ENCODE measurements at places on chromosomes 1 and 21.
A peak's percentile ranks its signal among the peaks of the same experiment; 100 is the strongest.

GRCh38 chr1:96049759-96050409 is 671.7 kb upstream of the PTBP2 start:
- no peaks in the 10 kb centered on the region for H3K27me3 ChIP-seq
- no peak overlapping the region for H3K4me3 ChIP-seq
- H3K27ac ChIP-seq: no peak overlapping the region
- H3K36me3 ChIP-seq: no peaks in the 10 kb centered on the region
- DNase-seq: no peak

- no peaks in the 10 kb centered on the region for H3K4me1 ChIP-seq
- H3K27ac ChIP-seq: no peak overlapping the region
- DNase-seq: no peak
- H3K4me3 ChIP-seq: no peak overlapping the region
These were observed 12.4 kb downstream of the MOV10 start for GRCh38 chr1:112686835-112687234.

DNA sequence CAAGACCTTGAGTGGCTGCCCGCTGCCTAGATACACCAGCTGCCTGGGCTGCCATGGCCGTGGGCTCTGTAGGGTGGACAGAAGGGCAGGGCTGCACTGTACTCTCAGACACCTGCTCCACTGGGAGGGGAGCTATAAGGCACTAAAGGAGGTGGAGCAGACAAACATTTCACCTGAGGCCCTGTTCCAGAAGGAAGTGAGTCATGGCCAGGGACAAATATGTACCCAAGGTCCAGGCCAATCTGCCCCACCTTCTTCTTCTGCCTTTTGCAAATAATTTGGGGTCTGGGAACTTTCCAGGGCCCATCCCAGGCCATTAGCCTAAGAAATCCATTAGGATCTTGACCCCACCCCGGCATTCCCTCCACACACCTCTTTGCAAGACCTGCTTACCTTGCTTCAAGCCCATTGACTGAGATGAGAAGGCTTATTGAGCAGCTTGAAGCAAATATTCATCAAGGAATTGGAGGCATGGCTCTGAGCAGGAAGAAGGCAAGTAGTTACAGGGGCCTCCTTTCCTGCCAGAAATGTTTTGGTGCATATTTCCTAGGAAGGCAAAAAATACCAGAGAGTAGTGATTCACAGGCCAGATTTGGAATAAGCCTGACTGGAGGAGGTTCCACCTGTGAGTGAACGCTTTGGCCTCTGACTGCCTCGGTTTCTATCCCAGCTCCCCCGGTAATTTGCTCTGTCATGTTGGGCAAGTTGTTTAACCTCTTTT is at the start of gene CAPN8:
TSS of gene CAPN8 (minus strand) at position 110 of the 721 bp plus-strand sequence. CDS start at position 55, 55 bp downstream.
- H3K4me3 ChIP-seq: no peak within 1 kb of the TSS
- no peaks in the 10 kb centered on the region for H3K27me3 ChIP-seq
- H3K27ac ChIP-seq: no peak within 1 kb of the TSS
- H3K36me3 ChIP-seq: no peaks in the 10 kb centered on the region

DNA sequence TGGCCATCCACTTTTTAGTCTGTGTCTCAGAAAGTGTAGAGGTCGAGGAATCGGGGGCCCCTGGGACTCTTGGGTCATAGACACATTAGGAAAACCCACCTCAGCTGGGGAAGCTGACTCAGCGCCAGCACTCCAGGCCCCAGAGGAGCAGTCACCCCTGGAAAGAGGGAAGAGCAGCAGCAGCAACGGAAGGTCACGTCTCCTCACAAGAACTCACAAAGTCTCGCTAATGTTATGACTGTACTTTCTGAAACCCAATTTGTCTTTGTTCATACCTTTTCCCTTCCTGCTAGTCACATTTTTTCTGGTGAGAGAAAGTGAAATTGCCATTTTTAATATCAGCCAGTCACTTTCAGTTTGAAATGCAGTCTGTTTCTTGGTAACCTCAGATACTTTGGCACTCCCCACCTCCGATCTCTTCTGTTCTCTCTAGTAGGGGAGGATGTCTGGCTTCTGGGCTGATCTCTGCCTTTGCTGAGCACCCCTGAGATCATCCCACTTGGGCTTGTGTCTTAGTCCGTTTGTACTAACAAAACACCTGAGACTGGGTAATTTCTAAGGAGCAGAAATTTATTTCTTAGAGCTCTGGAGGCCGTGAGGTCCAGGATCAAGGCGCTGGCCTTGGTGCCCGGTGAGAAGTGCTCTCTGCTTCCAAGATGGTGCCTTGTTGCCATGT is 6.0 kb upstream of the NLRP3 start:
- no peak for DNase-seq
- H3K4me3 ChIP-seq: peak overlapping the region; percentile 40
- H3K27ac ChIP-seq: peak overlapping the region; percentile 55
- H3K27me3 ChIP-seq: no peaks in the 10 kb centered on the region

DNA sequence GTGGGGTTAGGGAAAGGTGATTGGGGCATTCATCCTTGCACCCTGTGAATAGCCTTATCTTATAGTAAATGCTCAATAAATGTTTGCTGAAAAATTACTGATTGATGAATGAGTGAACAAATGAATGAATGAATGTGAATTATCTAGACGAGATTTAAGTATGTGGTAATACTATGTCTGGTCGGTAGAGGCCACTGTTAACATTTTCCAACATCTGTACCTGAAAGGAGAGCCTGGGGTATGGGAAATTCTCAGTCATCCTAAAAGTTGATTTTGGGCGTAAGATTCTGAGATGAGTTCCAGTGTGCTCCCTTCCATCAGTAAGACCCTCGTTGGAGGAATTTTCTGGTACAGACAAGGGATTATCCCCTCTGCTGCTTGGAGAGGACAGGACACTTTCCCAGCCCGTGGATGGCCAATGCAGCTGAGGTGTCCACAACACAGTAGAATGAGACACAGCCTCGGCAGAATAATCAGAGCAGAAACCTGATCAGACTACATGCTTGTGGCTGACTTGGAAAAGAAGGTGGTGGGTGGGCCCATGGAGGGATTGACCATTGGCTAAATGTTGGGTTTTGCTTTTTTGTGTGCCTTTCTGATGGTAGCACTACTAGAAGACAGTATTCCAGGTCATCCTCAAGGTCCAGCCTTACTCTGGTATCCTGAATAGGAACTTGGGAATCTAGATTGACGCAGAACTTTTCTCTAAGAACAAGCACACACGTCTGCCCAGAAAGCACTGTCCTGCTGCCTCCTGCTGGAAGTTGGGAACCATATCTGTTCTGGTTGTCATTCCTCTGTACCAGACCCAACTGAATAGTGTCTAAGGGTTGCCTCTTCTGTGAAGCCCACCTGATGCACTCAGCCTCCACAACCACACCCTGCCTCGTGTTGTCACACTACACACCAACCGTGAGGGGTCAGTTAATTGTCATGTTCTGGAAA is 262.0 kb downstream of the TNR start:
- H3K27ac ChIP-seq: no peak overlapping the region
- H3K4me3 ChIP-seq: no peak overlapping the region
- no peaks in the 10 kb centered on the region for H3K4me1 ChIP-seq
- no peaks in the 10 kb centered on the region for H3K27me3 ChIP-seq

GRCh38 chr1:47938520-47938919 is 58.7 kb downstream of the TRABD2B start:
- no peak for DNase-seq
- no peak overlapping the region for H3K27ac ChIP-seq
- H3K36me3 ChIP-seq: no peaks in the 10 kb centered on the region
- peaks cover 3% of the 10 kb centered on the region for H3K27me3 ChIP-seq
- H3K4me1 ChIP-seq: no peaks in the 10 kb centered on the region
- H3K4me3 ChIP-seq: no peak overlapping the region

DNA sequence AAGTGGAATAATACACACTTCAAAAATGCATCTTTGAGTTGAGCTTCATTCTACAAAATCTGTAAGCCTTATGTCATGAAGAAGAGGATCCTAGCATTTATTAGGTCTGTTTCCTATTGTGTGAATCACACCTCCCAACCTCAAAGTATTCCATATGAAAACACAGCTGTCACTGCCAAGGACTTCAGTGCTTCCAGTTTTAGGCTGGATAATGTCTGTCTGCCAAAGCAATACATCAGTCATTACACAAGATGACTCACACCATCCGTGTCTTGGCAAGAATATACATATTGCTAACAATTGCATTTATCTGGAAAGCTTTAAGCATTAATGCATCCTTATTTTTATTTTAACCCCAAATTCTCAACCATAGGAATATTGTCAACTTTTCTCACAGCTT is 125.7 kb upstream of the TMPRSS15 start:
- no peak overlapping the region for H3K4me3 ChIP-seq
- no peak for DNase-seq
- no peaks in the 10 kb centered on the region for H3K36me3 ChIP-seq

GRCh38 chr1:63129184-63129583 is 193.2 kb upstream of the FOXD3 start:
- DNase-seq: no peak
- H3K27ac ChIP-seq: no peak overlapping the region
- H3K27me3 ChIP-seq: no peaks in the 10 kb centered on the region
- H3K4me3 ChIP-seq: no peak overlapping the region
- no peaks in the 10 kb centered on the region for H3K36me3 ChIP-seq
- H3K4me1 ChIP-seq: no peaks in the 10 kb centered on the region

DNA sequence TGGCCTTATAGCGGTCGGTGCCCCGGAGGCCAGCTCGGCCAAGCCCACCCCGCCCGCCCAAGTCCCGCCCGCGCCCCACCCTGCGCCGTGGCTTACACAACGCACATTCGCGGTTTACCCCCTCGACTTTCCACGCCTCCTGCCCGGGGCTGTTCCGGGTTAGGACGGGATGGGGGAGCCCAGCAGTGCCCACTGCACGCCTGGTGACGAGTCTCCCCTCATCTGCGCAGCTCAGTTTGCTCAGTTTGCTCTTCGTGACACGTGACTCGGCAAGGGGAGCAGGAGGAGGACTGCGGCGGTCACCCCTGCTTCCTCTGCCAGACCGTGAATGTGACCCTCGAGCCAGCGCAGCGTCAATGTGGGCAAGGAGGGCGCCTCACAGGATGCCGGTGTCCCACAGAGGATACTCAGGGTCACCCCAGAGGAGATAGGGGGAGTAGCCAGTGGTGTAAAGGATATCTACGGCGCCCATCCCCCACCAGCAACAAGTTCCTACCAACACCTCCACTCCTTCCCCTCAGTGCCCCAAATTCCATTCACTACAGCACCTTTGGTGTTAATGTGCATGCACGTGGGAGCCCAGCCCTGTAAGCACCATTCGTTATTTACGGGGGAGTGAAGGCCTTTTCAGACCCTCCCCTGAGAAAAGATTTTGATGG is 350 bp upstream of the S100A6 start:
- no peaks in the 10 kb centered on the region for H3K27me3 ChIP-seq
- peaks cover 70% of the 10 kb centered on the region for H3K4me1 ChIP-seq
- DNase-seq: peak; percentile 76
- H3K27ac ChIP-seq: peak overlapping the region; percentile 97
- peak overlapping the region; percentile 91 for H3K4me3 ChIP-seq
- peaks cover 5% of the 10 kb centered on the region for H3K36me3 ChIP-seq

DNA sequence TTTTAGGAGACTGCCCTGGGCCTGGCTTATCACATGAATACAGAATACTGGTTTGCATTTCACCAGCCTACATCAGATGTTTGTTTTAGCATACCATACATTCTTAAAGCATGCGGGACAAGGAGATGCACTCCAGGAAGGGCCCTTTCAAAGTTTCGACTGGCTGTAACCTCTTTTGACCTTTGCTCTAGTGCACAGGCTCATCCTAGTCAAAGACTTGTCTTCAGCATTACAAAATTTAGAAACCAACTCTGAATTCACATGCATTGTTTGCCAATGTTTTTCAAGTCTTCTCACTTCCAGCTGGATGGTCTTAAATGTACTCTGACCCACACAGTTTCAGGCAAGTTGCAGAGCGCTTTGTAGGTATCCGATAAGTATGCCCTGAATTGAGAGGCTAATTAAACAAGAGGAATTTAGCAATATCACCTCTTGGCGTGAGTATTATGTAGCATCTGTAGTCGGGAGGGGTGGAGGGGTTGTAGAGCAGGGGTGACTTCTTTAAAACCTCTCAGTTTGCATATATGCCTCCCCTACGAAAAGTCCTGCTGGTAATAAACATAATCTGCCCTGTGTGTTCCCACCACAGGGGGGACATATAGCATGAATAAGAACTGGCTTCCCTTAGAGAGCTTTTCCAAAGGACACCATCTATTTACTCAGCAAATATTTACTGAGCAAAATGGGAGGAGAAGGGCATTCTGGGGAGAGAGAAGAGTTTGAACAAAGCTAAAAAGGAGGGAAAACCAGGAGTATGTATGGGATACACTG is 24.4 kb upstream of the AHCYL1 start:
- no peak for DNase-seq
- H3K27ac ChIP-seq: no peak overlapping the region
- H3K4me3 ChIP-seq: no peak overlapping the region
- H3K36me3 ChIP-seq: no peaks in the 10 kb centered on the region

DNA sequence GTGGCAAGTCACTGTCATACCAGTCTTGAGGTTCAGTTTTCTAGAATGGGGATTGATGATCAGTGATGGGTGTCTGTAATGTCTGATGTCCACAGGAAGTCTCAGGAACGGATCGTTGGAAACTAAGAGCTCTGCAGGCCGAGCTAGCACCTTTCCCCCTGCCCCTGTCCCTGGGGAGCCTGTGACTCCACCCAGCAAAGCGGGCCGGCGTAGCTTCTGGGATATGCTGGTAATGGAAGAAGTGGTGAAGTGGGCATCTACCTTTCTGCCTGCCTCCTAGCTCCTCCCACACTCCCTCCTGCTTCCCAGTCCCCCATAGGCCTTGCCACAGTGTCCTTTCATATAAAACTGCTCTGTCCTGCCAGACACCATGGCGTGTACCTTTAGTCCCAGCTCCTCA is 13.4 kb downstream of the HYI start:
- H3K4me1 ChIP-seq: no peaks in the 10 kb centered on the region
- H3K27me3 ChIP-seq: no peaks in the 10 kb centered on the region
- H3K4me3 ChIP-seq: no peak overlapping the region
- no peak overlapping the region for H3K27ac ChIP-seq
- H3K36me3 ChIP-seq: peaks cover 63% of the 10 kb centered on the region
- no peak for DNase-seq

GRCh38 chr21:25039461-25040380 is 567.6 kb downstream of the MRPL39 start:
- DNase-seq: no peak
- no peaks in the 10 kb centered on the region for H3K36me3 ChIP-seq
- H3K27me3 ChIP-seq: no peaks in the 10 kb centered on the region
- no peak overlapping the region for H3K4me3 ChIP-seq
- no peak overlapping the region for H3K27ac ChIP-seq

DNA sequence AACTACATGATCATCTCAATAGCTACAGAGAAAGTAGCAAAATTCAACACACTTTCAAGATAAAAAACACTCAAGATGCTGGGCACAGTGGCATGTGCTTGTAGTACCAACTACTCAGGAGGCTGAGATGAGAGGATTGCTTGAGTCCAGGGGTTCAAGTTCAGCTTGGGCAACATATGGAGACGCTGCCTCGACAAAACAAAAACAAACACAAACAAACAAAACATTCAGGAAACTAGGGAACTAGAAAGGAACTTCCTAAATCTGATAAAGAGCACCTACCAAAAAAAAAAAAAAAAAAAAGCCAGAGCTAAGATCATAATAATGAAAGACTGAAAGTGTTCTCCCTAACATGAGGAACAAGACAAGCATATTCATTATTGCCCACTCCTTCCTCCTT is 22.8 kb upstream of the RNF186 start:
- no peaks in the 10 kb centered on the region for H3K27me3 ChIP-seq
- no peak overlapping the region for H3K4me3 ChIP-seq
- H3K27ac ChIP-seq: no peak overlapping the region
- no peaks in the 10 kb centered on the region for H3K36me3 ChIP-seq
- H3K4me1 ChIP-seq: no peaks in the 10 kb centered on the region
- no peak for DNase-seq

All from effector memory CD4-positive, alpha-beta T cell (primary cell).